ENCODE measurements at places on chromosomes 1 and 21.

DNA sequence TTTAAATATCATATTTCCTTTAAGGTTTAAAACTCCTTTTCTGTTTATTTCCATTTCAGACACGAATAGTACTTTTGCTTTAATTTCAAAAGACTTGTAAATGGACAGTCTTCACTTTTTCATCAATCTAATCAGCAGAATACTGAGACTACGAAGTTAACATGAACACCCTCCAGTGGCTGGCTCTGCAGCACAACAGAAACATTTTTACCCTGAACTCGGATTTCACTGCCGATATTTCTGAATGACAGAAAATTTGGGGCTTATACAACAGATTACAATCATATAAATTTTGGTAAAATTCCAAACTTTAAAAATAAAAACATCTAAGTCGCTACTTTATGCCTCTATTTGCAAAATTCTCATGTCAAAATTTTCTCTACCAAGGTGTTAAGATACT lies 86.2 kb downstream of the AKT3 start:
- DNase-seq, result no peak

- DNase-seq, result no peak
These were observed 17.2 kb upstream of the C2CD2 start for GRCh38 chr21:41970751-41971653.

DNA sequence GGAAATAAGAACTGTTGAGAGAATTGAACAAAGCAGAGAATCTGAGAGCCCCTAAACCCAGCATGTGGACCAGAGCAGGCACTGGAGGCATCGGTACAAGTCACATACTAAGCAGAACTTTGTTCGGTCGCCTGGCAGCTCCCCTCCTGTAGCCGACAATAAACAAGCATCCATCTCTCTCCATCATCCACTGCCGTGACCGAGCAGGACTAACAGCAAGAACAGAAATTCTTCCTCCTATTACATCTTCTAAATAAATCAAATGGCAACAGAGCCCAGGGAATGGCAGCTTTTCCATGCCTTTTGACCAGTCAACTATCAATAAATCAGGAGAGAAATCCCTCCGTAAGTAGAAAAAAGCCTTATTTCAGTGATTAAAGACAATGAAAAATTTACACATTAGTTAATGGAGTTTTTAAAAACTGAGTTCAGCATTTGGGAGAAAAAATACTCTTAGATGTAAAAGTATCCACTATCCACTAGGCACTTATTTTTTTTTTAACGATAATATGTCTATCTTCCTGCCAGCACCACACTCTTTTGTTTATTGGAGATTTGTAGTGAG lies 36.5 kb downstream of the PTPN14 start:
- DNase-seq, result no peak

- DNase-seq, result no peak
These were observed 16.0 kb upstream of the TDRD10 start for GRCh38 chr1:154485910-154486496.

- DNase-seq, result no peak
These were observed 260.3 kb upstream of the PLD5 start for GRCh38 chr1:242784807-242785206.

DNA sequence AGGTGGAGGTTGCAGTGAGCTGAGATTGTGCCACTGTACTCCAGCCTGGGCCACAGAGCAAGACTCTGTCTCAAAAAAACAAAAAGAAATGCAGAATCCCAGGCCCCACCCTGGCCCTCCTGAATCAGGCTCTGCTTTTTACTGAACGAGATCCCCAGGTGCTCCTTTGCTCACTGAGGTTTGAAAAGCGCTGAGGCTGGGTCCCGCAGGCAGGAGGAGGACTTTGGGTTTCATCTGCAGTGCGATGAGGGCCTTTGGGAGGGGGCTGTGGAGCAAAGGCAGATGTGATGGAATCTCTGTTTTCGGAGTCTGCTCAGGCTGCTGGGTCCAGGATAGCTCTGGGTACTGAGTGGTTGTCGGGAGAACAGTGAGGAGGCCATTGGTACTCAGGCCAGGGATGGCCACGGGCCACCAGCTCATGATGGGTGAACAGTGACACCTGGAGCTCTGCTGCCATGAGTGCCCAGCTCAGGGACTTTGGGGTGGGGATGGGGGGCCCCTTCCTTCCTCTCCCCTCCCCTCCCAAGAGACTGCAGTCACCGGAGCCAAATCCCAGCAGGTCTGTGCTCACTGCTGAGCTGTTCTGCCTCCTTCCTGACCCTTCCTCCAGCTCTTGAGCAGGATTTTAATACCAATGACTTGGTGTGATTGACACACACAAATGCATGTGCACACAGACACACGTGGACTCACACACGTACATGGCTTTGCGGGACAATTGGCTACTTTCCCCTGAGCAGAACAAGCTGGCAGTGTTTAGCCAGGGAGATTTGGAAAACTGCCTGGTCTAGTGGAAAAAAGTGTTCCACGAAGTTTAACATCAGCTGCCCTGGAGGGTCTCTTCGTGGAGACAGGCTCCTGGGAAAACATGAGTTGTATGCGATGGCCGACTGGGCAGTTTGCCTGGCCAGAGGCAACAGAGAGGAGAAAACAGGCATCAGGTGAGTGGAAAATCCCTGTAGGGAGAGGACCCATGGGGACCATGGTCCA lies 3.6 kb upstream of the DHRS3 start:
- no peak for DNase-seq

DNA sequence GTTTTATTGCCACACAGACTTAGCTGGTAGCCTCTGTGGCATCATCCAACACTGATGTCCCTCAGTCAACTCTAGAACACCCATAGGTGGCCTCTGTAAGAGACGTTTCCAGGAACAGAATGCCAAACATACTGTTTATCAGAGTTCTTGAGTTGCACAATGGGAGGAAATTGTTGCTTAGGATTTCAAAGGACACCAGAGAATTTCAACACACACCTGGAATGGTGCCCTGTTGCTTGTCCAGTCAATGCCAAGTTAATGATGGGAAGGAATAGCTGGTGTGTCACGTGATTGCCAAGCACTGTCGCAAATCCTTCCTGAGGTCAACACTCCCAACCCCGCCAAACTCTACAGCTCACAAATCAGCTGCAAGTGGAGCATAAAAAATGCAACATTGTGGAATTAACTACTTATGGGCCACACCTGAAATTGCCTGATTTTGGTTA lies 28.6 kb upstream of the DUSP23 start:
- DNase-seq, result no peak

DNA sequence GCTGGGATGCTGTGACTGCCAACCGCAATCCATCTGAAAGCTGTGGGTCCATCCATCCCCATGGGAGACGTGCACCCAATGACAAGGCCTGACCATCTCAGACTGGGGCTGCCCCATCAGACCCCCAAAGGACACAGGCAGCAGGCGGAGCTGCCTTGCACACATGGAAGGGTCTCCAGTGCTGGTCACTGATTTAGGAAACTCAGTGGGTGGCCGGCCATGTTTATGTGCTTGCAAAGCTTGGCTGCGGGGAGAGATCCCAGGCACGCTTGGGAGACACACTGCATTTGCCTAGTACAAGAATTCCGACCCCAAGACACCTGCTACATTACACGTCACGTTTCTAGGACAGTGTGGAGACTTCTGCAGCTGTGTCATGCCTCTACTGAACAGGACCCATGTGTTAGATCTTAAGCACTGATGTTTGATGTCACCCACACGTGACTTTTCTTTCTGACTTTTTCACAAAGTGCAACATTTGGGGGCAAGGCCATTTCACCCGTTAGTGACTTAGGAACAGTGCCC lies 181.4 kb downstream of the CLIC6 start:
- no peak for DNase-seq

GRCh38 chr1:1212780-1213344 lies 1.1 kb downstream of the TNFRSF4 start:
- peak; percentile 67 for DNase-seq

DNA sequence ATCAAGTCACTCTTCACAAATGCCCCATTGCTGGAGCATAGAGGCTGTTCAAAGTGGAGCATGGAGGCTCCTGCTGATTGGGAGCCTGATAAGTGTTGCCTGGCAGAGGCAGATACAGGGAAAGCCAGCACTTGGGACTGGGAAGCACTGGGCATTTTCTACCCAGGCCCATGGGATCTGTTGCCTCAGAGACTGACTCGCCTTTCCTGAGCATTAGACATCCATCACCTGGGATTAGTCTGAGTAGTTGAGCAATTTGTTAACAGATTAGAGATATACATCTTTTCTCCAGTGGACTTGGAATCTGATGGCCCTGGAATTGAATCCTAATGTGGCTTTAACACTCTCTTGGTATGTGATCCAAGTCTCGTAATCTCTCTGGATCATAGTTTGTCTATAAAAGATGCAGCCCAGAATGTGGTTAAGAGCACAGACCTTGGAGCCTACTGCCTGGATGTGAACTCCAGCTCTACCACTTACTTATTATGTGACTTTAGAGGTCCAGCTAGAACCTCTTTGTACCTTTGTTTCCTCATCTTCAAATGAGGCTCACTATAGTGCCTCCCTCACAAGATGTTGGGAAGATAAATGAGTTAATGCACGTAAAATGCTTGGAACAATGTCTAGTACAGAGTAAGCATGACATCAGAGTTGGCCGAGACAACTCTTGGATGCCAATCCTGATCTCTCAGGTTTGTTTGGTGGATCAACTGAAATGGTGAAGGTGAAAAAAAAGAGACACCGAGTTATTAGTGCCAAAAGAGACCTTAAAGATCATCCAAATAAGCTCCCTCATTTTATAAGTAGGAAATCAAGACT lies 38.3 kb upstream of the NRDC start:
- no peak for DNase-seq

DNA sequence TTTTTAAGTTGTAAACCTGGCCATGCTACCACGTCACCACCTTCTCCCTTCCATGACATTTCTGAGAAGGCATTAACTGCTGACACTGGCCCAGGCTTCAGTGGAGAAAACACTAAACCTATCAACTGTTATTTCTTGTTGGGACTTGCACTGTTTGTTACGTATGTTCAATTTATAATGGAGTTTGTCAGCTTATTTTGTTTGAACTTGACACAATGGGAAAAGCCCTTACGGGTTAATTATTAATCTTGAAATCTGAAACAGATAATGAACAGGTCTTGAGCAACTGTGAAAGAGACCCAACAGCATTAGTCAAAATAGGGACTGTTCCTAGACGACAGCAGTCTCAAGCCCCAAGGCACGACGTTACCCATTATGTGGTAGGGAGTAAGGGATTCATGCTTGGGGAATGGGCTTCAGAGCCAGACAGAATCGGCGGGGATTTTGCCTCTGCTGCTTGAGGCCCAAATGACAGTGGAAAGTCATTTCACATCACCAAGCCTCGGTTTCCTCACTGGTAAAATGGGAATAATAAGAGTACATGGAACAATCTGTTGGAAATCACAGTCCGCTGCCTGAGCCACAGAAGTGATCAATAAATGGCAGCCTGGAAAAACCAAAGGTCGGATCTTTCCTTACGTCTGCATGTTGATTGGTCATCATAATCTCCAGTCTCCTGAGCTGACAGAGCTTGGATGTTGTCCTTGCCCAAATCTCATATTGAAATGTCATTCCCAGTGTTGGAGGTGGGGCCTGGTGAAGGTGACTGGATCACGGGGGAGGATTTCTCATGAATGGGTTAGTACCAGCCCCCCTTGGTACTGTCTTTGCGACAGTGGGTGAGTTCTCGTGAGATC lies 44.5 kb downstream of the TIAM1 start:
- DNase-seq, result no peak

DNA sequence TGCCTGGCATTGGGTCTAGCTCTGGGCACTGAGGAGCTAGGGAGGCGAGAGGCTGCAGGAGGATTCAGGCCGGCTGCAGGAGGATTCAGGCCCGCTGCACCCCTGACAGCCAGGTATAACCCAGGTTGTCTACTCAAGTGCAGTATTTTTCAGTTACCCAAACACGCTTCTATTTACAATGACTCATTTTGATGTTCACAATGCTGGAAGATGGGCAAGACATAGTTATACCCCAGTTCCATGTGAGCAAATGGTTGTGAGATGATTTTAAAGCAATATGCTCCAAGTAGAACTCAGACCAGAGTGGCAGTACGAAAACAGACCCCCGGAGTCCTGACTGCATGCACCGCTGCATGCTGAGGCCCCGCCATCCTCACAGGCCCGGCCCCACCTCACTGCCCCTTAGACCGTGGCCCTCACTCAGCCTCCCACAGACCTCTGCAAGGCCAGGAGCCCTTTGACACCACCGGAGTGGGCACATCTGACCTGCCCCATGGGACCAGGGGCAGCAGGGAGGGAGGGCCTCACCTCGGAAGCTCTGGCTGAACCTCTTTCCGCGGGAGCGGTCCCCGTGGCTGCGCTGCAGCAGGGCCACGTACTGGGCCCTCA lies 553 bp downstream of the LEFTY1 start:
- DNase-seq, result no peak

DNA sequence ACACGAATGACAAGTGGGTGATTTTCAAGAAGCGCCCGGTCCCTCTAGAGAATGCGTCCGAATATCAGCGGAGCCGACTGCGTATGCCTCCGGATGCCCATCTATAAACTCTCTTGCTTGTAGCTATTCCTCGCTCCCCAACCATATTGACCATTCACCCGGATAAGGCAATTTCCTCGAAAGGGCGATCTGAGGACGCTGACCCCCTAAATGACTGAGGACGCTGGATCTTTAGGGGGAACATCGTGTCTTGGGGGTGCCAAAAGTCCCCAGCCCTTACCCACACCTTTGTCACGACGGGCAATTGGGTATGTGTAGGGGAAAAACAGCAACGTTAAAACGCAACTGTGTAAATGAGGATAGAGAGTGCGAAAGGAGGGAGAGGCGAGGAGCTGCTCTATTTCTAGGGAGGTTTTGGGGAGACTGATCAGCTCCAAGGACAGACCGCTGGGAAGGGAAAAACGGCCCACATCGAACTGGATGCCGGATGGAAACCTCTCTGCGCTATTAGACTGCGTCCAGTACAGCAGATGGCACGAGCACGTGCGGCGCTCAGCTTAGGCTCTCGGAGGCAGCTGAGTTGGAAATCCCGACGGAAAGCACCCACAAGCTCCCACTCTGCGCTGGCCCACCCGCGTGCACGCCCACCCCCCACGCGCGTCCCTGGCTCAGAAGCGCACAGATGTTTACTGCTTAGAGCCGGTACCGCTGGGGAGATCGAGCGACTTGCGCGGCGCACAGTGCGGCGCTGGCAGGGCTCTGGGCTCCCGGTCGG lies 2.9 kb upstream of the PRRX1 start:
- DNase-seq, result no peak

DNA sequence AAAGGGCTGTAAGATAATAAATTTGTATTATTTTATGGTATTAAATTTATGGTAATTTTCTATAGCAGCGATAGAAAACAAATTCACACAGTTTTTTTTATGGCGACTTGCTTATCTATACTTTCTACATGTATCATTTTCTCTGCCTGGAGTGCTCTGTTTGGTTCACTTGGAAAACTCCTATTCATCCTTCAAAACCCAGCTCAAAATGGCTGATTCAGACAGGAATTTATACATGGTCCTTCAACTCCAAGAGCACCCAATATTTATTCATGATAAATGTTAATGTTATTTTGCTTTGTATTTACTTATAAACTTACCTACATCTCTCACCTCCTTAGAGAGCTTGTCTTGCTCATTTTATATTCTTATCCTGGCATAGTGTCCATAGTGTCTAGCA lies 55.6 kb upstream of the SSX2IP start:
- no peak for DNase-seq

GRCh38 chr1:15095496-15095875 lies 58.1 kb upstream of the TMEM51 start:
- DNase-seq, result no peak

All from stimulated activated CD4-positive, alpha-beta T cell treated with anti-CD3 and anti-CD28 coated beads, Interleukin-2, amount 100 ng/mL, for 24 hours (primary cell).